WTC11 (cell line): ENCODE measurements at places on chromosomes 3 and 15.

DNA sequence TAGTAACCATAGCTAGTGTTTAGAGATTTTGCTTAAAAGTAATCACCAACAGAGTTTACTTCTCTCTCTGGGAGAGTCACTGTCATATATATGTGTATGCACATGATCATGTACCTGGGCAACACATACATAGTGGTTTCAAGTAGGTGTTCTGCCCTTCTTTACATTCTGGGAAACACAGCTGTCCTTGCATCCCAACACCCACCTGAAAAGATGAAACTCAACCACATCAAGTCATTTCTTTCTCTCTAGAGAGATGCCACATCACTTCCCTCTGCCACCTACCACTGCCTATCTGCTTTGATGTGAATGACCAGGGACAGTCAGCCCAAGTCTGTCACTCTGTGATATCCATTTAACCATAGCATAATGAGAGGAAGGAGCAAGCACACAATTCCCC lies 155.8 kb upstream of the GADL1 start:
- H3K4me3 ChIP-seq = no peak overlapping the region
- DNase-seq = no peak
- peaks cover 8% of the 10 kb centered on the region for H3K4me1 ChIP-seq
- H3K27me3 ChIP-seq = no peaks in the 10 kb centered on the region
- peaks cover 9% of the 10 kb centered on the region for H3K36me3 ChIP-seq

- peaks cover 11% of the 10 kb centered on the region for H3K27me3 ChIP-seq
- no peak for DNase-seq
- peak overlapping the region; percentile 75 for H3K27ac ChIP-seq
- H3K4me3 ChIP-seq = peak overlapping the region; percentile 77
- H3K36me3 ChIP-seq = no peaks in the 10 kb centered on the region
These were observed 52.6 kb upstream of the ULK4 start for GRCh38 chr3:42014458-42014920.

- H3K4me1 ChIP-seq = peaks cover 4% of the 10 kb centered on the region; the same call in 1 of the 2 replicates
- H3K4me3 ChIP-seq = no peak overlapping the region
- no peak for DNase-seq
- no peak overlapping the region for H3K27ac ChIP-seq
- H3K27me3 ChIP-seq = peaks cover 66% of the 10 kb centered on the region
These were observed 1.0 kb upstream of the MAP3K13 start for GRCh38 chr3:185361920-185362319.

DNA sequence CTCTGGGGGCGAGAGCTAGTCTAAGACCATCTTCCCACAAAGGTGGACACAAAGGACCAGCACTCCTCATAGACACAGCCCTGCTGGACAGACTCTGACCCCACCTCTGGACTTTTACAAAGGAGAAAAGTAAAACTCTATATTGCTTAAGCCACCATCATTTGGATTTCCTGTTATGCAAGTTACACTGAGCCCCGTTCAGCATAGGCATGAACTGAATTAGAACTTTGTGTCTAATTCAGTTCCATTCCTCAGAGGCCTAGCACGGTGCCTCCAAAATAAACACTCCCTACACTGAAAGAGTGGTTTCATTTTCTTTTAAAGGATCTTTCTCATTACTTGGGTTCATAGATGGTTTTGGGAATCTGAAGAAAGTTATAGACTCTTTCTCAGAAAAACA lies 79.2 kb upstream of the OCA2 start:
- peaks cover 69% of the 10 kb centered on the region for H3K36me3 ChIP-seq
- H3K27ac ChIP-seq = no peak overlapping the region
- H3K4me3 ChIP-seq = no peak overlapping the region

GRCh38 chr3:77372018-77372417 lies 332.1 kb downstream of the ROBO2 start:
- no peaks in the 10 kb centered on the region for H3K27me3 ChIP-seq
- no peaks in the 10 kb centered on the region for H3K36me3 ChIP-seq
- peaks cover 6% of the 10 kb centered on the region for H3K4me1 ChIP-seq
- no peak overlapping the region for H3K4me3 ChIP-seq

DNA sequence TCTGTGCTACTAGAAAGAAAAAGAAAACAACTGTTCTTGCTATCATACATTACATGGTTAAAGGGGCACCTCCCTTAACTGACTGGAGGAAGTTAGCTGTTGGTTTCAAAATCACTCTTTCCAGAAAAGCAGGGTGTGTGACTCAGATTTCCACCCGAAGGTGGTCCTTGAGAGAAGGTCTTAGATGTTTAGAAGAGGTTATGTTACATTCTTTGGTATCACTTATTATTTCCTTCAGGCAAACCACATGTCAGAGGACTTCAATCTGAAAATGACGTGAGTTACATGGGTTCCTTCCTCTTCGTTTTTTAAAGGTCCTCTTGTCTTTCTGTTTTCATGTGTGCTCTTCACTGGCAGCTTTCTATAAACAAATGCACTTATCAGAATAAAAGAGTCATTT lies 307.9 kb upstream of the CBLB start:
- no peaks in the 10 kb centered on the region for H3K36me3 ChIP-seq
- no peaks in the 10 kb centered on the region for H3K27me3 ChIP-seq
- no peak for DNase-seq
- H3K4me1 ChIP-seq = peaks cover 22% of the 10 kb centered on the region
- no peak overlapping the region for H3K27ac ChIP-seq

GRCh38 chr3:23691357-23691895 lies 114.3 kb upstream of the UBE2E1 start:
- no peak overlapping the region for H3K4me3 ChIP-seq
- H3K27ac ChIP-seq = no peak overlapping the region
- peaks cover 8% of the 10 kb centered on the region; the same call in 1 of the 2 replicates for H3K27me3 ChIP-seq
- no peak for DNase-seq

DNA sequence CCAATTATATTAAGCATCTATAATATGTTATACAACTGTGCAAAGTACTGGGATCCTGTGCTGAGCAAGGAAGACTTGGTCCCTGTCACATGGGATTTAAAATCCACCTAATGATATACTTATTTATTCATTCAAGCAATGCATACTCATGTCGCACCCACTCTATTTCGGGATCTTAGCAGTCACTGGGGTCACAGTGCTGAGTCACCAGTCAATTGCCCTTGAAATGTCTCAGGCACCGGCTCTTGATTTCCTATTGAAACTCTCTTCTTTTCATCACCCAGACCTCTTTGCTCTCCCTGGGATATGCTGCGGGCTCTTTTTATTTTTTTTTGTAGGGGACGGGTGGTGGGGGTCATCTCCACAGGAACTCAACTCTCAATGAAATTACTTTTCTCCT lies 194.5 kb upstream of the GAP43 start:
- no peak overlapping the region for H3K4me3 ChIP-seq
- DNase-seq = no peak
- H3K36me3 ChIP-seq = no peaks in the 10 kb centered on the region
- no peak overlapping the region for H3K27ac ChIP-seq
- H3K27me3 ChIP-seq = no peaks in the 10 kb centered on the region
- H3K4me1 ChIP-seq = peaks cover 3% of the 10 kb centered on the region

- H3K4me1 ChIP-seq = no peaks in the 10 kb centered on the region
- no peaks in the 10 kb centered on the region for H3K27me3 ChIP-seq
- H3K36me3 ChIP-seq = no peaks in the 10 kb centered on the region
- H3K27ac ChIP-seq = no peak overlapping the region
- DNase-seq = no peak
These were observed 690.3 kb downstream of the MECOM start for GRCh38 chr3:168973206-168973605.
